ENCODE measurements at places on chromosomes 5 and 9. TPM values are rescaled to one million over a fixed set of nuclear protein-coding genes. Genes with fewer than 3 reads are reported as not detected.

- DNase-seq: no peak
Measured at GRCh38 chr5:125198270-125198974, 452.0 kb upstream of the ZNF608 start.

The WWC1 gene
- 80.7 TPM for total RNA-seq

- DNase-seq: no peak
Measured at GRCh38 chr9:21982861-21983560, 11.2 kb downstream of the CDKN2A start.

GRCh38 chr9:21590058-21590996, 108.2 kb upstream of the IFNE start:
- DNase-seq: no peak

- DNase-seq: no peak
Measured at GRCh38 chr5:136698970-136699369, 333.6 kb upstream of the TRPC7 start.

DNA sequence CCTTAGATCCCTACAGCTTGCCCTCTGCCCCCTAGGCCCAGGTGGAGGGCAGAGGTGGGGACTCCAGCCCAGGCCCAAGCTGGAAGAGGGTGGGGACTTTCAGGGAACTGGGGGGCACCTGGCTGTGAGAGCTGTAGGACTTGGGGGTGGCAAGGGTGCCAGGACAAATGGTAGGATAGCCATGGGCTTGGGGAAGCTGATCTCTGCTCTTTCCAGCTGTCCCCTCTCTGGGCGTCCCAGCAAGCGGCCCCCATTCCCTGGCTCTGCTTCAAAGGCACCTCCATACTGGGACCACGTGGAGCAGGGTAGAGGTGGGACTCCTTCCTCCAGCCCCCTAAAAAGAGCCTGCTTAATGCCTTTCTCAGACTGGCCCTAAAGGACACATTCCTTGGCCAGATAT, 385 bp downstream of the LTC4S start:
- DNase-seq: no peak

GRCh38 chr5:82584631-82585030, 306.5 kb upstream of the RPS23 start:
- peak; percentile 16 for DNase-seq

GRCh38 chr5:142357469-142358090, 32.8 kb upstream of the SPRY4 start:
- peak; percentile 57 for DNase-seq

- no peak for DNase-seq
Measured at GRCh38 chr9:20048985-20049384, 260.1 kb upstream of the SLC24A2 start.

- no peak for DNase-seq
Measured at GRCh38 chr5:106940986-106941385, 729.8 kb downstream of the EFNA5 start.

The EGFLAM gene
- total RNA-seq: not detected

The ATP10B gene
- not detected for total RNA-seq

The MUSK gene
- total RNA-seq: 0.76 TPM

DNA sequence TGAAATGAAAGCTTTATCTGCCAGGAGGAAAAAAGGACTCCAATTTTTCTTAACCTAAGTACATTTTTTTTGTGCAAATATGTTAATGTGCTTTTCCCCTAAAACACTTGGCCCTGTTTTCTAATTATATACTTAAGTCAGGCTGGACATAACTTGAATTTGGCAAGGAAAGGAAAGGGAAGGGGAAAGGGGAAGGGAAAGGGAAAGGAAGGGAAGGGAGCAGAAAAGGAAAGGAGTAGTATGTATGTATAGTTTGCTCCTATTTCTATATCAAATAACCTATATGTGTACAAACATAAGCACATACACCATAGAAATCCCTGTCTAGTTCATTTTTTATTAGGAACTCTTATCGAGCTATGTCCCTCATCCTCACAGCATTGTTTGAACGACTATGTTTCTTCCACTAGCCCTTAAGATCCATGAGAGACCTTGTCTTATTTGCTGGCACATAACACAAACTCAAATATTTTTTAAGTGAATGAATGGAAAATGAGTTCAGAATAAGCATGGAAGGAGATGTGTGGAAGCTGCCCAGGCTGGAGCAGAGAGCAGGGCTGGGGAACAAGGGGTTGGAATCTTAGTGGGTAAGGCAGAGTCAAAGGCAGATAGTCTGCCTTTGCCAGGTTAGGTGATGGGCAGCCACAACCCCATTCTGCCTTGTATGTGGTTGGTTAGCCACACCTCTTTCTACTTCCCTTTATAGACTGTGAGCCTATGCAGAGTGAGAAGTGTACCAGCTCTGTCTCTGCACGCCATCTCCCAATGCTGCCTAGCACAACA, 70.0 kb downstream of the KLHL3 start:
- no peak for DNase-seq

The PHYHD1 gene
- total RNA-seq: 82.2 TPM

DNA sequence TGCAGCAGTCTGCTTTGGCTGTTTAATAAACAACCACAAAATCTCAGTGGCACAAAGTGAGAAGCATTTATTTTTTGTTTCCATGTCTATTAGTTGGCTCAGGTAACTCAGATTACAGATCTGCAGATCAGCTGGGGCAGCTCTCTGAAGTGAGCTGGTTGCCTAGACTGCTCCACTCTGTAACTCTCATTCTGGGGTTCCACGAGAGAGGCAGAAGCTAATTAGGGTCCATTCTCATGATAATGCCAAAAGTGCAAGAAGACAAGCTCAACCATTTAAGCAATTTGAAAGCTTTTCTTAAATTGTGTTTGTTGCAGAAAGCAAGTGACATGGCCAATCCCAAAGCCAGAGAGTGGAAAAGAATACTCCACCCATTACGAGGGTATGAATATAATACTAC, 13.2 kb downstream of the MEIKIN start:
- DNase-seq: no peak

DNA sequence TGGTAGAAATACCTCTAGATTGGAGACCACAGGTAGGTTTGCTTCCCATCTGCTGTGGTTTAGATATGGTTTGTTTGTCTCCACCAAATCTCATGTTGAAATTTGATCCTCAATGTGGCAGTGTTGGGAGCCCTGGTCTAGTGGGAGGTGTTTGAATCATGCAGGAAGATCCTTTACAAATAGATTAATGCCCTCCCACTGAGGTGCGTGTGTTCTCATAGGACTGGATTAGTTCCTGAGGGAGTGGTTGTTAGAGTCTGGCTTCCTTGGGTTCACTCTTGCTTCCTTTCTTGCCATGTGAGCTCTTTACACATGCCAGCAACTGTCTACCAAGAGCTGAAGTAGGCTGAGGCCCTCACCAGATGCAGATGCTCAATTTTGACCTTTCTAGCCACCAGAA, 391.1 kb upstream of the GRIA1 start:
- DNase-seq: no peak

DNA sequence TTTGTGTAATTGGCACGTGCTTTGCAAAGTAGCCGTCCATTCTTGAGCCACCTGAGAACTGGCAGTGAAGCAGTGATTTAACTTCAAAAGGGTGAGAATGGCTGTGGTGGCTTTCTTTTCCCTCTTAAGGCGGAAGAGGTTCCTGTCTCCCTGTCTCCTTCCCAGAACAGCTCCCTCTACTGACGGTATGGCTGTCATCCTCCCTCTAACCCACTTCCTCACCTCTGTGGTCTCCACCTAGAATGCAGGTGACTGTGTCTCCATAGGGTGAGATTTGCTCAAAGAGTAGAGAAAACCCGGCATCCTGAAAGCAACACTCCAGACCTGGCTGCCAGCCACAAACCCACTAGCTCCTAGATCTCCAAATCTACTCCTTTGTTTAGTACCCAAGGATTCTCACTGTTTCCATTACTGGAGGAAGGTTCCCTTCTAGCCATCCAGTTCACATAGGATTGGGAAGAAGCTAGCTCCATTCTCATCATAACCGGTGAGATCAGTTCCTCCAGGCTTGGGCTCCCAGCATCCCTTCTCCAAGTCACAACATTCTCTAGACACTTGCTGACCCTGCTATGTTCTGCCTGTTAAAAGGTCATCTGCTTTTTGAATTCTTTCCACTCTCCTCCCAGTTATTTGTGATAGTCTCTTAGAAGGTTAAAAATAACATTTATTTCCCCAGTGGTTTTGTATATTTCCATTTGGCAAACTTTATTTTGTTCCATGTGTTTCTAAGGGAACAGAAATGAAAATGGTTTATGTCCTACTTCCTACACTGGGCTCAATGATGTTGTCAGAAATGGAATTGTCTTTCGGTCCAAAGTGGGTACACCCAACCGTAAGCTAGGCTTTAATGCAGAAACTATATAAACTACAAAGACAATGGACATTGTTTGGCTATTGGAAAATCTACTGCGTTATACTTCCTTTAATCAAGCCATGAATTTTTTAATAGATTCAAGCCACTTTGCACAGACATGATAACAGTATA, 269.4 kb downstream of the CWC27 start:
- no peak for DNase-seq

DNA sequence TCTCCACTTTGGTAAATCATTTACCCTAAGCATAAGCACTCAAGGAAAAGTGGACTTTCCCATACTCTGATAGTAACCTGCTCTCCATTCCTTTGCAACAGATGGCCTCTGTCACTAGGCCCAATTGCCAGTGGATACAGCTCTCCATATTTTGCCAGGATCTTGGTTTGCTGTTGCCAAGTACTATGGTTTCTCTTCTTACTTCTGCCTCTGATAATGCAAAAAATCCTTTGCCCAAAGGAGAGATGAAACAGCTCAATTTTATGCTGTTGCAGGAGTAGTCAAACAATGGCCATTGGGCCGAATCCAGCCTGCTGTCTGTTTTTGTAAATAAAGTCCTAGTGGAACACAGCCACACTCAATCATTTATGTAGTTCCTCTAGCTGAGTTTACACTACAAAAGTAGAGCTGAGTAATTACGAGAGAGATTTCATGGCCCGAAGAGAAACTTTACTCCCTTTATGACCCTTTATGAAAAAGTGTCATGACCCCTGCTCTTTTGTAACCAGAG, 92.5 kb downstream of the HTR4 start:
- no peak for DNase-seq

The ENTREP1 gene
- 28.6 TPM for total RNA-seq

- peak; percentile 69 for DNase-seq
Measured at GRCh38 chr9:133656211-133657119, 20.3 kb downstream of the DBH start.

- no peak for DNase-seq
Measured at GRCh38 chr9:96399325-96399633, 15.8 kb upstream of the SLC35D2 start.

DNA sequence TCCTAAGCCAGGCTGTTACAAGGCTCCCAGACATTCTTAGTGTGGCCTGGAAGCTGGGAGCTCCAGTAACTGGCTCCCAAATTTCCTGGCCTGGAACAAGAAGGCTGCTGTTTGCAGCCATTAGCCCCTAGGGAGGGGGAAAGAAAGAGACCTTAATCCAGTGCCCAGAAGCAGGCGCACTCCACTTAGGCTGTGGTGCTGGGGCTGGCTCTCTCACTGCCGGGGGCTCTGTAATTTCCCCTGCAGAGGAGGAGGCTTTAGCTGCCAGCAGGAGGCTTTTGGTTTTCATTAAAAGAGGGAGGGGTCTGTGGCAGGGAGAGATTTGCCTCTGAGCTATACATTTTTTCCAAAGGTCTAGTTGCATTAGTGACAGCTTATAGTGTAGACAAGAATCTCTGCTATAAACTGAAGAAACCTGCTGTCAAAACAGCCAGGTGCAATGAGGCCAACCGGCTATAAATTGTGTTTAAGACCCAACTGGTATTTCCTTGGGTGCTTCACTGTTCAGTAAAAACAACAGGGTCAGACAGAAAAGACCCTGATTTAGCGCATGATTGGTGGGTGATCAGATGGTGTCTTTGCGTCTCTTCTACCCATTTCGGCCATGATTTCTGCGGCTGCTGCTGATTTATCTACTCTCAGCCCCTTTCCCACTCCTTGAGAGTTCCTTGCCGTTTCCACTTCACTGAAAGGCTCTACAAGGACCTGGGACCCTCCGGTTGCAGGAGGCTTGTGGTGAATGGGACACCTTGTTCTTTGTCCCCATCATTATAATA, 254.6 kb downstream of the AOPEP start:
- no peak for DNase-seq

The MLANA gene
- not detected for total RNA-seq

GRCh38 chr9:133163504-133164172, at the start of gene GBGT1:
GBGT1 (minus strand) TSS chr9:133163914; CDS start chr9:133162412, 1,502 bp downstream.
- peak; percentile 95 for DNase-seq

DNA sequence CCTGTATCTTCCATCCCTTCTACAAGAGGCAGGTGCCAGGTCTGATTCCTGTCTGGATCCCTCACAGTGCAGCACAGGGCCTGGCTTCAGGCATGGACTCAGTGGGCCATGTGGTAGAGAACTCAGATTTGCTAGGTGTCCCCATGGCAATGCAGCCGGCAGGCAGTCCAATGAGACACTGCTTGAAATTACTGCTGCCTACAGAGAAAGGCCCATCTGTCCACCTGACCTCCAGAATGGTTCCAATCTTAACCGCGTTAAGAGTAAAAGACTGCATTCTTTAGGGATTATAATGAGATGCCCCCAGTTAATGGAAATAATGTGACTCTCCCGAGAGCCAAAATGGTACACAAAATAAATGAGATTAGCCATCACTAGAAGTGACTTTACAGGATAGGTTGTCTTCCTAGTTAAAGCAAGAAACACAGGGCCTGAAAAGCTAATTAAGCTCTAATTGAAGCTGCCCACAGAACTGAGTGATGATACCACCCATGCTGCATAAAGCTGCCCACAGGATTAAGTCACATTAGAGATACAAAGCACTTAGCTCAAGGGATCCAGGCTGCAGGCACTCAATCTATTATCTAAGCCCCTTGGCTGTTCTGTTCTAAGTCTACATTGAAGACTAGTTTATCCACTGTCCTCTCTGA, 11.4 kb downstream of the FAM193B start:
- no peak for DNase-seq

DNA sequence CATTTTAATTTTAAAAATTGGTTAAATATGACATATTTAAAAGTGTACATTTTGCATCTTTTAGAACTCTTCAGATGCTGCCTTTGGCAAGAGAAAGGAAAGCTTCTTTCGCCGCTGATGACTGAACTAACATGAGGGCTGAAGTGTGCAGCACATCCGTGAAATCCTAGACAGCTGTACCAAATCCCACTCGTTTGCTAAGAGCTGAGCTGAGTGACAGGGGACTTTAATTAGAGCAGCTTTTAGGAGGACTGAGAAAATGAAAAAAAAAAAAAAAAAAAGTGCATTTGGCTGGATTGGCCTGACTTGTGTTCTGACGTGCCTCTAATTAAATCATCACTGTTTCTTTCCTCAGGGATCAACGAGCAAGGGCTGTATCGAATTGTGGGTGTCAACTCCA, 271.3 kb downstream of the ARHGAP26 start:
- DNase-seq: no peak

GRCh38 chr5:142478113-142478512, 153.3 kb upstream of the SPRY4 start:
- no peak for DNase-seq

The PLPP7 gene
- 0.76 TPM for total RNA-seq

All from upper lobe of left lung (tissue), 6 donors.